D341Med (cell line): ENCODE measurements at places on chromosomes 1 and 21.

- no peak for DNase-seq
These were observed 24.5 kb downstream of the TMPRSS2 start for GRCh38 chr21:41483415-41483814.

DNA sequence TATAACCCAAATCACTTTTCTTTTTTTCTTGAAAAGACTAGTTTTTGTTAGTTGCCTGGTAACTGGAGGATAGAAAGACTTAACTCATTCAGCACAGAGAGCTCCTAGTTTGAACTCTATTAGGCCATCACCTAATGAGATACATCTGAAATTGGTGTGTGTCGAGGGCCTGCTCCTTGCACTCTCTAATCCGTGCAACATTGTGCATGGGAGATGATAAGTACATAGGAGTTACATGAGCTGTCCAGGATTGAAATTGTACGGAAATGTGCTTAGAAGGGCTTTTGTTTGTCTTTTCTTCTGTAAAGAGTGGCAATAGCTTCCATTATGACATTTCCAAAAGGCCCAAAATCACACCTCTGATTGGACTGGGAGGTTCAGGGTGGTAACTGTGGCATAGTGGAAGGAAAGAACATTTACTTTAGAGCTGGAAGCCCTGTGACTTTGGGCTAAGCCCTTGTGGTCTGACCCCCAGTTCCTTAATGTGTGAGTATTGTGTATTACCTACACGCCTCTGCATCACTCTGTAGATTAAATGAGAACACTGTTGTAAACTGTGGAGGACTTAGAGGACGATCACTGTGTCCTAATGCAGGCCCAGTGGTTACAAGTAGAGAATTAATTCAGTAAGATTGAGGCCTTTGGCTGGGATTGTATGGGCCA, 71.2 kb downstream of the FGGY start:
- no peak for DNase-seq

DNA sequence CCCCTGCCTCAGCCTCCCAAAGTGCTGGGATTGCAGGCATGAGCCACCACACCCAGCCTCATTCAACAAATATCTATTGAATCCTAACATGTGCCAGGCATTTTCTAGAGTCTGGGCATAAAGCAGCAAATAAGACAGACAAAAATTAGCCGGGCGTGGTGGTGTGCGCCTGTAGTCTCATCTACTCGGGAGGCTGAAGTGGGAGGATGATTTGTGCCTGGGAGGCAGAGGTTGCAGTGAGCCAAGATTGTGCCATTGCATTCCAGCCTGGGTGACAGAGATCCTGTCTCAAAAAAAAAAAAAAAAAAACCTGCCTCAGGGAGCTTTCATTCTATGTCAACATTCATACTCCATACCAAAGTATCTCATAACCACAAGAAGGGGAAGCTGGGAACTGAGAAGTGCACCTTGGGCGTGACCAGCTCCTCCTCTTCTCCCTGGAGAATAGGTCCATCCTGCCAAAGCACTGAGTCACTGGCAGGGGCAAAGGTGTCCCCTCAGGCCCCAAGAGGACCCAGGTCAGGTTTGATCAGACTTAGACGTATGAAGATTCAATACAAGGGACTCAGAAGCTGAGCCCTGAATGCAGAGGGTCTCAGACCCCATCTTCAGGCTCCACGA, 36.8 kb upstream of the PPP1R15B start:
- DNase-seq: no peak

DNA sequence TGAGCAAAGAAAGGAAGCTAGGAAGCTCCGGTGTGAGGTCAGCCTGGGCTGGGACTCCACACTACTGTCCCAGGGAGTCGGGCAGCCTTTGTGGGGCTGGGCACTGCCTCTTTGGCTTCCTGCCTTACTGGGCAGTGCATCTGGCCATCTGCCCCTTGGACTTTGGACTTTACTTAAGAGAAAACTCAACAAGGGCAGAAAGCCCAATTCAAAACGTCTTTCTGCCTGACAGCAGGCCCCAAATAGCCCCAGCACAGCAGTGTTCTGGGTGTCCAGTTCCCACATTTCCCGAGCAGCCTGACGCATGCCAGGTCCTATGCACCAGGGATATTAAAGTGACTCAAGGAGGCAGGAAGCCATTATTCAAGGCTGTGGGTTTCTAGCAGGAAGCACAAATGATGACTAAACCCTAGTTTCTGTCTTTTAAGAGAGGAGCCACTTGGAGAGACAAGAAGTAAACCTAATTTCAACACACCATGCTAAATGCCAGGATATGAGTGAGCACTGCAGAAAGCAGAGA, 37.9 kb upstream of the EDEM3 start:
- no peak for DNase-seq

GRCh38 chr1:36128126-36128904, 3.3 kb upstream of the COL8A2 start:
- DNase-seq: no peak

GRCh38 chr1:232912845-232913580, 37.4 kb upstream of the NTPCR start:
- DNase-seq: no peak

DNA sequence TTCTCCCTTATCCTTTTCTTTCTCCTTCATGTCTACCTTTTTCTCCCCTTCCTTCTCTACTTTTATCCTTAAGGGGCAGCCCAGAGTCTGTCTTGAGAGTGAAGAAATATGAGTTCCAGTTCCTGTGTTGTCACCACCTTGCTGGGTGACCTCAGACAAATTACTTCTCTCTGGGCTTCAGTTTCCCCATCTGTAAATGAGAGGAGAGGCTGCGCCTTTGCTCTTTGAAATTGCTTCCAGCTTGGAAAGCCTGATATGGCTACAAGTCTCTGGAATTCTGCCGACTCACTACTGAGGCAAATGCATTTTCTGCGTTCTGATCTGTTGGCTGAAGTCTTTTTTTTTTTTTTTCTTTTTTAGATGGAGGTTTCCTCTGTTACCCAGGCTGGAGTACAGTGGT, 119.2 kb downstream of the SYF2 start:
- DNase-seq: no peak

DNA sequence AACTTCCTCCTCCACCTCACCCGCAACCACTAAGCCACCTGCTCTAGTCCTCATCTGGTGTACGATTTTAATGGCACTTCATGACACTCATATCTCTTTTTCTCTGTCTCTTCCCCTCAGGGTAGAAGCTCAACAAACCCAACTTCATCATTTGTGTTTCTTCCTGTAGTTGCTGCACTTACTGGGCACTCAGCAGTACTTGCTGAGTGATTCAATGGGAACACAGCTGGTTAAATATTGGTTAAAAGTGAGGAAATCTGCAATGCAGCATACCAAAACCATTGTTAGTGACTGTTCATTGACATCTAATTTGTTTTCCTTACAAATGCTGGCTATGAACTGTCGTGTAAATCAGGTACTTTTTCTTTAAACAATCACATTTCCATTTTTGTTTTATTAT, 541.1 kb upstream of the PRMT6 start:
- DNase-seq: no peak

DNA sequence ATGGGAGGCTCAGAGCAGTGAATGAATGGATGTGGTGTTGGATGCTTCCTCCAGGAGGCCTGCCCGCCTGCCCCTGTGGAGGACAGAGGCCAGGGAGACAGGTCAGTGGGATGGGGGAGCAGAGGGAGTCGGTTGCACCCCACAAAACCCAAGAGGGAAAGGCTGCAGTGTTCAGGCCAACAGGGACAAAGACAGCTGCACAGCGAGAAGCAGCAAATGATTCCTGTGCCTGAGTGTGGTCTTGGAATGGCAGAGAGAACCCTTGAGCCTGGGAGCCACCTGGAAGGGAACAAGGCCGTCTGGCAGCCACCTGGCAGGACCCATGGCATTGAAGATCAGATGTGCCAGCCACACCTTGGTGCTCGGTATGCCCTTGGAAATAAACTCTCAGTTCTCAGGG, 8.1 kb downstream of the TFF3 start:
- no peak for DNase-seq

DNA sequence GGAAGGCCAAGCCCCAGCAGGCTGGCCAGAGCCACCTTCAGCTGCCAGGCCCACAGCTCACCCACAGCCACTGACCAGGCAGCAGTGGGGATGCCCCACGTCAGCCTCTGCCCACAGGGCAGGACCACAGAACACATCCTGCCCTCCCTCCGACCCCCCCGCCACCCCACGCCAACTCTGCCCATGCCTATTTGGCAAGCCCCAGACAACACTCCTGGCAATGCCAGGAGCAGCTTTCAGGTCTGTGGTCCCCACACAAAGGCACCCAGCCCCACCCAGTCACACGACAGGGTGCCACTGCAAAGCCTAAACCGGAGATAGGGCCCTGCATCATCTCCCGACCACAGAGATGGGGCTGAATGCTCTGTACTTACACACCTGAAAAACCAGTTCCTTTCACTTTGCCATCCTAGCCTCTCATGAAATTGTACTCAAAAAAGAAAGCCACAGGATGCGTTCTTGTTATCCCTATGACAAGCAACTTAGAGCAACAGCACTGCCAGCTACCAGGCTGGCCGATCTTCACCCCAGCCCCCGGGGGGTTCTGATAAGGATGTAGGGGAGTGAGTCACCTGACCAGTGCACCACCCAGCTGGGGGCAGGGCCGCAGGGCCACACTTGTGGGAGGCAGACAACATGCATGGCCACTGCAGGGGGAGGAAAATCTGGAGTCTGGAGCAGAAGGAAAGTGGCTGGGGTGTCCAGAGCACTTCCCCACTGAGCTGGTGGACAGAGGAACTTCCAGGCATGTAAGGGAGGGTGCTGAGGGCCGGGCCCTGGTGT, 36.2 kb downstream of the UBE2G2 start:
- DNase-seq: no peak

DNA sequence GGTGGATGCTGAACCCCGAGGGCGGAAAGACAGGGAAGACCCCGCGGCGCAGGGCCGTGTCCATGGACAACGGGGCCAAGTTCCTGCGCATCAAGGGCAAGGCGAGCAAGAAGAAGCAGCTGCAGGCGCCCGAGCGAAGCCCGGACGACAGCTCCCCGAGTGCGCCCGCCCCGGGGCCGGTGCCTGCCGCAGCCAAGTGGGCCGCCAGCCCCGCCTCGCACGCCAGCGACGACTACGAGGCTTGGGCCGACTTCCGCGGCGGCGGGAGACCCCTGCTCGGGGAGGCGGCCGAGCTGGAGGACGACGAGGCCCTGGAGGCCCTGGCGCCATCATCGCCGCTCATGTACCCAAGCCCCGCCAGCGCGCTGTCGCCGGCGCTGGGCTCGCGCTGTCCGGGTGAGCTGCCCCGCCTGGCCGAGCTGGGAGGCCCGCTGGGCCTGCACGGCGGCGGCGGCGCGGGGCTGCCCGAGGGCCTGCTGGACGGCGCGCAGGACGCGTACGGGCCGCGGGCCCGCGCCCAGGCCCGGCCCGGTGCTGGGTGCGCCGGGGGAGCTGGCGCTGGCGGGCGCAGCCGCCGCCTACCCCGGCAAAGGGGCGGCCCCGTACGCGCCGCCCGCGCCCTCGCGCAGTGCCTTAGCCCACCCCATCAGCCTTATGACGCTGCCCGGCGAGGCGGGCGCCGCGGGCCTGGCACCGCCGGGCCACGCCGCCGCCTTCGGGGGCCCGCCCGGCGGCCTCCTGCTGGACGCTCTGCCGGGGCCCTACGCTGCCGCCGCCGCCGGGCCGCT, 20.7 kb downstream of the FOXO6 start:
- no peak for DNase-seq

- DNase-seq: no peak
These were observed 10.2 kb downstream of the RPS6KC1 start for GRCh38 chr1:213061263-213061662.

- DNase-seq: no peak
These were observed 35.3 kb downstream of the AKT3 start for GRCh38 chr1:243814718-243815117.
